ENCODE measurements at places on chromosomes 13 and 19.

- DNase-seq = no peak
Measured at GRCh38 chr19:8811315-8812172, 20.6 kb downstream of the ZNF558 start.

DNA sequence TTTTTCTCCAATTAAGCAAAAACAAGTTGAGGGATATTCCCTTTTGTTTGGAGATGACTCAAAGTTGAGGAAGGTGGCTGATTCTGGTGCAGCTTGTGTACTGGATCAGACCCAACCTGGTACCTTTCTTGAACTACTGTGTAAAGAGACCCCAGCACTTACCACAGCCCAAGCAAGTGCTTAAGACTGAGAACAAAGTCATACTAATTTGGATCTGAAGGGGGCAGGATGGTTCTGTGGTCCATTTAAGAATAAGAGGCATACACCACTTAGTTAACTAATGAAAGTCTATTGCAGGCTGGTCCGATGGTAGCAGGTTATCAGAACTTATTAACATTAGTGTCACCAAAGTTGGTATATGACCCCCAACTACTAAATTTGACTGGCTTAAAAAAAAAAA, 6.3 kb downstream of the THSD1 start:
- no peak for DNase-seq

DNA sequence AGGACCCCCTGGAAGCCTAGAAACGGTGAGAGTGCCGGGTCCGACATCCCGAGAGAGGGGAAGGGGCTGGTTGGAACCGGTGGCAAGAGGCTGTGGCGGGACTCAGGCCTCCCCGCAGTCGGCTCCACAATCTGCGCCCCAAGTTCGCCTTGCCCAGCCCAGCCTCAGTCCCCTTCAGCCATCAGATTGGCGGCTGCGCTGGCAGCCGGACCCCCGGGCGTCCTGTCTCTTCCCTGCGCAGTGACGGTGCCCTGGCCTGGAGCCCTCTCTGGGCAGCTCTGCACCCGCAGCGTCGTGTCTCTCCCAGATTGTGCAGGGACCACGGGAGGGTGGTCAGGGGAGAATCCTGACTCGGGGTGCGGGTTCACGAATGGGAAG, 315 bp downstream of the ZNF492 start:
- DNase-seq = no peak

DNA sequence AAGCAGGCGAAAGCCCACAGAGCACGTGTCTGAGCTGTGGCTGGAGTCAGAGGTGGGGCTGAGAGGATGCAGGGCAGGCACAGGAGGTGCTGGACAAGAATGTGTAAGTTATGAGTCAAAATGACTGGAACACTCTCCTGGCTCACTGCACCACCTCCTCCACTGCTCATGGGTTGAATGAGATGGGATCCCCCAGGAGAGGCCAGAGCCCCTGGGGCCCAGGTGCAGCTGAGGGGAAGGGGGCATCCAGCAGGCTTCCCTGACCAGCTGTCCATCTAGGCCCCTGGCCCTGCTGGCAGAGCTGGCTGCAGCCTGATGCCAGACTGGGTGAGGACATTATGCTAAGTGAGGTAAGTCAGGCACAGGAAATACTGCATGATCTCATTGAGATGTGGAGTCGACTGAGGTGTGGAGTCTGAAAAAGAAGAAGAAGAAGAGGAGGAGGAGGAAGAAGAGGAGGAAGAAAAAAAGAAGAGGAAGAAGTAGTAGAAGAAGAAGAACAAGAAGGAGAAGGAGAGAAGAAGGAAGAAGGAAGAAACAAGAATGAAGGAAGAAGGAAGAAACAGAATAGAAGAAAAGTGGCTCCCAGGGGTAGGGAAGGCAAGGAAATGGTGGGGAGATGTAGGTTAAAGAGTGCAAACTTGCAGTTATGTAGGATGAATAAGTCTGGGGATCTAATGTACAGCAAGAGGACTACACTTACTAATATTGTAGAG, 747.4 kb downstream of the UQCRFS1 start:
- DNase-seq = no peak

- no peak for DNase-seq
Measured at GRCh38 chr13:77902319-77902963, 16.2 kb downstream of the EDNRB start.

DNA sequence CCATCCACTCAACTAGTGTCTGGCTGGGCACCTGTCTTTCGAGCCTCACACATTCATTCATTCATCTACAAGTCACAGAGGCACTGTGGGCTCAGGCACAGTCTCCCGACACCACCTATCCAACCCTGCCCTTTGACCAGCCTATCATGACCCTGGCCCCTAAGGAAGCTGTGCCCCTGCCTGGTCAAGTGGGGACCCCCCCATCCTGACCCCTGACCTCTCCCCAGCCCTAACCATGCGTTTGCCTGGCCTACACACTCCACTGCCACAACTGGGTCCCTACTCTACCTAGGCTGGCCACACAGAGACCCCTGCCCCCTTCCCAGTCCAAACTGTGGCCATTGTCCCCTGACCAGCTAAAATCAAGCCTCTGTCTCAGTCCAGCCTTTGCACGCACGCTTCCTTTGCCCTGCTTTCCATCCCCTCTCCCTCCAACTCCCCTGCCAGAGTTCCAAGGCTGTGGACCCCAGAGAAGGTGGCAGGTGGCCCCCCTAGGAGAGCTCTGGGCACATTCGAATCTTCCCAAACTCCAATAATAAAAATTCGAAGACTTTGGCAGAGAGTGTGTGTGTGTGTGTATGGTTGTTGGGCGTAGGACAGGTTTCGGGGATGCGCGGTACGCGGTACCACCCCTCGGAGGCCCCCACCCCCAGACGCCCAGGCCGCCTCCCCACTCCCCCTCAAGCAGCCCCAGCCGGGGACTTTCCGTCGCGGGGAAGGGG, 404 bp upstream of the IL27RA start:
- no peak for DNase-seq

- DNase-seq = peak; percentile 81
Measured at GRCh38 chr19:12801466-12802266, at the start of the genes PRDX2 and THSD8. PRDX2 (minus strand) TSS chr19:12801800; CDS start chr19:12801261, 539 bp downstream. THSD8 (plus strand) TSS chr19:12802069; CDS start chr19:12802072, 3 bp downstream.
